ENCODE measurements at places on chromosomes 4 and X. TPM values are rescaled to one million over a fixed set of nuclear protein-coding genes. Genes with fewer than 3 reads are reported as not detected.

DNA sequence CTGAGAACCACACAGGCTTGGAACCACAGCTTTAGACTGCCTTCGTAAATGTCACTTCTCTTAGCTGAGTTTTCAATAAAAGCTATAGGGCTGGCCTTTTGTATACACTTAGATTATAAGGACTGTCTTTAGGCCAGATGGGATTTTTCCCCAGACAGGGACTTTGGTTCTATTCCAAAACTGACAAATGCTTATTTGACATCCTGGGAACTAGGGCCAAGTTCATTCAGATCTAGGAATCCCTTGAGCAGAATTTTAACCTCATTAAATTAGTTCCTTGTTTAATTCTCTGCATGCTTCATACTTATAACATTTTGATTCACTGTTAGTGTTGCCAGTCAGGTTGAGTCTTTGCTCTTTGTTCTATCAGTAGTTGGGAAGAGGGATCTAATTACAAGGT, 23.1 kb downstream of the ZRSR2 start:
- DNase-seq: no peak

DNA sequence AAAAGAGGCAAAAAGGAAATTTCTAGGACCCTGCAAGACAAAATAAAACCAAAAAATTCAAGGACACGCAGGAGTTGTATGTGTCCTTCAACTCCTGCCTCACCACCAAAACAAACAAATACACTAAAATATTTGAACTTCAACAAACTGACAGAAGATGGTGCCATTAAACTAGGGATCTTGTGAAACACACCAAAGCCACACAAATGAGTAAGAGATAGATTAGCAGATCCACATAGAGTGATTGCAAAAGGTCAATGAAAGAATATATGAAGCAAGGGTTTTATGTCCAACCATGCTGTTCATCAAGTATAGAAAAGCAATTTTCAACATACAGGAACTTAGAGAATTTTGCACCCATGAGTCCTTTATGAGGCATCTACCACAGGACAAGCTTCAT, 40.1 kb upstream of the SCML1 start:
- DNase-seq: no peak

DNA sequence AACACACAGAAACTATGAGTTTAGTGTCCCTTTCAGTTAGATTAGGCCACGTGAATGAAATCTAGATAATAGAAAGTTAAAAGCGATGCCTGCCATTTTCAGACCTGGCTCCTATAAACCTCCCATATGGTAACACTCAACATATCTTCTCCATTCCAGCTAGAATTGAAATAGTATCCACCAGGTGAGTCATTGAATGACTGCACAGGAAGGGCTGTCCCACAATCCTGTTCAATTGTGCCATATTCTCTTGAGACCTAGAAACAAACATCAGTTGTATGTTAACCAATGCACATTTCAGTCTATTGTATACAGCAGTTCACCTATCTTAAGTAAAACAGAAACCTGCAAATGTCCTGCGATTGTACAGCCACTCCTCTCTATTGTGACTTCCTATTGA, 659.3 kb upstream of the SLIT2 start:
- no peak for DNase-seq

- DNase-seq: no peak
Measured at GRCh38 chrX:68930542-68931317, 101.9 kb downstream of the EFNB1 start.

The IBSP gene
- polyA plus RNA-seq: 1.6 TPM

DNA sequence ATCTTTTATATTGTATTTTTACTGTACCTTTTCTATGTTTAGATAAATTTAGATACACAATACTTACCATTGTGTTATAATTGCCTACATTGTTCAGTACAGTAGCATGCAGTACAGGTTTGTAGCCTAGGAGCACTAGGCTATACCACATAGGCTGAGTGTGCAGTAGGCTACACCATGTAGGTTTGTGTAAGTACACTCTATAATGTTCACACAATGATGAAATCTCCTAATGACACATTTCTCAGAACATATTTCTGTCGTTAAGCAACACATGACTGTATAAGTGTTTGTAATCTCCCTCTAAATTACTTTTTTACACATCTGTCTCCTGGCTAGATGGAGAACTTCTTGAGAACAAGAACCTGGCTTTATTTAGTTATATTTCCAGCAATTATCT, 40.3 kb downstream of the UCHL1 start:
- no peak for DNase-seq

DNA sequence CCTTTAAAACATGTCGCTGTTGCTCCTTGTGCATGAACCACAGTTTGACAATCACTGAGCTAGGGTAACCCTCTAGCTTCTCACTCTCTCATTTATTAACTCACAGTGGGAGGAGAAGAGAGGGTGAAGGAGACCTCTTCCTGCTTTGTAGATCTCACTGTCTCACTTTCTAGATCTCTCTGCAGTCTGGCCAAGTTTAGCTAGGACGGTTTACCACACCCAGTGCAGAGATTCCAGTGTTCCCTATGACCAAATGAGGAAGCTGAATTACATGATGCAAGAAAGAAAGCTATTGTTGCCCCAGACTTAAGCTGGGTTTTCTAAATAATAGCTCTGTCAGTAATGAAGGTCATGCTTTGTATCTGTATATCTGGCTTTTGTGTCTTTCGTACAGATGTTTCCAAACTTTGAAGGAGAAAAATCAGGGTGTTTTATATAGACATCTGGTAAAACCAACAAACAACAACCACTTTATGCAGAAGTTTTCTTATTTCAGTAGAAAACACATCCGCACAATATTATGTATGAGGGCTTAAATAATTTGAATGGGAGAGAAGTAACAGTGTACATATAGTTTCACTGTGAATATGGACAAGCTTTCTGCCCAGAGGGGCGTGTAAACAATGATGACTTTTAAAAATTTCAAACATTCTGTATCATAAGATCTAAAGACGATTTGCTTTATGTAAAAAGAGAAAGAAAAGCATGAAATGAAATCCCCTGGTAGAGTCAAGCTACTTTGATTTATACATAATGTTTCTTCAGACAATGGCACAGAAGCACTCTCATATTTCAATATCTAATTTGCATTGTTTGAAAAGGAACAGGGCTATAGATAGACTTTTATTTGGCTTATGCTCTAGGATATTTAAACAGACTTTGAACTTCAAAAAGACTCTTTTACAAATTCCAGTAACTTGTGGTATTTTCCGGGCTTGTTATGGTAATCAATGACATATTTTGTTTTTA, 582.3 kb downstream of the FSTL5 start:
- no peak for DNase-seq

- DNase-seq: no peak
Measured at GRCh38 chr4:42497142-42497910, 100.0 kb downstream of the SHISA3 start.

The SMIM10L2A gene
- polyA plus RNA-seq: 0.55 TPM

DNA sequence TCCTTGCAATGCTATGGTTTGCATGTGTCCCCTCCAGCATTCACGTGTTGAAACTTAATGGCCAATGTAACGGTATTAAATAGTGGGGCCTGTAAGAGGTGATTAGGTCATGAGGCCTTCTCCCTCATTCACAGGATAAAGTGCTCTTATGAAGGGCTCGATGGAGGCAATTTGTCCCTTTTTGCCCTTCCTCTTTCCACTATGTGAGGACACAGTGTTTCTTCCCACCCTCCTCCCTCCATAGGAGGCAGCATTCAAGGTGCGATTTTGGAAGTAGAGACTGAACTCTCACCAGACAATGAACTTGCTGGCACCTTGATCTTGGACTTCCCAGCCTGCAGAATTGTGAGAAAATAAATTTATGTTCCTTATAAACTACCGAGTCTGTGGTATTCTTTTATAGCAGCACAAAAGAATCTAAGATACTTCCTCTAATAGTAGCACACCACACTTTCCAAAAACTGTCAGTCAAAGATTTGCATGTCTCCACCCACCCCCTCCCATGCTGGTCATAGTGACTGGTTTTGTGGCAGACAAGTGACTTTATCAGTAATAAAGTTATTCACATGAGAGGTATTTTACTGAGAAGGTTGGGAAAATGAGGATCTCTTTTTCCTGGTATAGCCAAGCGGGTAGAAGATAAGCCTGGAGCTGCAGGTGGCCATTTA, 113.5 kb upstream of the TTC29 start:
- DNase-seq: no peak

GRCh38 chrX:69083801-69084200, 81.5 kb downstream of the PJA1 start:
- DNase-seq: no peak

DNA sequence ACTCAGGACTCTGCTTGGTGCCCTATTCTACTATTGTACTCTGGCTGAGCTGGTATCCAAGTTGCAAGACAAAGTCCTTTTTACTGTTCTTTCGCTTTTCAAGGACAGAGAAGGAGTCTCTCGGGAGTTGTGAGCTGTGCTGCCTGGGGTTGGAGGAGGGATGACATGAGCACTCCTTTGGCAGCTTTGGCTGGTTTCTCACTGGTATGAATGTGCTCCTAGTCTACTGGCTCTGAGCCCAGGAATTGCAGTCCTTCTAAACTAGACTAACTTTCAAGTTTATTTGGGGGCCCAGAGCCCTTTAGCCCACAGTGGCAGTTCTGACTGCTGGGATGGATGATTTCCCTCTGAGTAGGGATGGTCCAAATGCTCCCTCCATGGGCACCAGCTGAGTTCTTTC, 997.1 kb downstream of the RAB28 start:
- no peak for DNase-seq

Data from thymus (tissue), 14 donors.